ENCODE measurements at places on chromosomes 12 and 14.
A peak's percentile ranks its signal among the peaks of the same experiment; 100 is the strongest.

- no peaks in the 10 kb centered on the region for H3K36me3 ChIP-seq
- no peak overlapping the region for H3K4me3 ChIP-seq
- DNase-seq: no peak
Observed at GRCh38 chr14:74910556-74910955, 12.5 kb downstream of the RPS6KL1 start.

DNA sequence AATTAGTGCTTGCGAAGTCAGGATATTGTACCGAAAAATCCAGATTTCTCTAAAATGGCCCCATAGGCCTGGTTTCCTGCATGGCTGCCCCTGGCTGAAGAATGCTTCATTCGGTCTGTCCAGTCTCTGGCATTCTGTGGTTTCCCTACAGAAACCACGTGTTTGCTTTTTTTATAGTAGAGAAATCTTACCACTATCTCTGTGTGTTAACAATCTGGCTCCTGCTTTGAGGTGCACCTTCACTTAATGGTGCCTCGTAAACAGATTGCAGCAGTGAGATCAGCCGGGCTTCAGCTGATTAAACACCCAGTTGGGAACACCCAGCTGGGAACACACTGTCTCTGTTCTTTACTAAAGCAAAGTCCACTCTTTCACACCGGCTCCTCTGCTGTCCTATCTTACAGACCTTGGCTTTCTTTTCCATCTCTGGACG lies 6.7 kb upstream of the DNAAF2 start:
- no peak for DNase-seq
- peaks cover 34% of the 10 kb centered on the region for H3K4me1 ChIP-seq
- peaks cover 9% of the 10 kb centered on the region for H3K36me3 ChIP-seq
- H3K27ac ChIP-seq: peak overlapping the region; percentile 76

DNA sequence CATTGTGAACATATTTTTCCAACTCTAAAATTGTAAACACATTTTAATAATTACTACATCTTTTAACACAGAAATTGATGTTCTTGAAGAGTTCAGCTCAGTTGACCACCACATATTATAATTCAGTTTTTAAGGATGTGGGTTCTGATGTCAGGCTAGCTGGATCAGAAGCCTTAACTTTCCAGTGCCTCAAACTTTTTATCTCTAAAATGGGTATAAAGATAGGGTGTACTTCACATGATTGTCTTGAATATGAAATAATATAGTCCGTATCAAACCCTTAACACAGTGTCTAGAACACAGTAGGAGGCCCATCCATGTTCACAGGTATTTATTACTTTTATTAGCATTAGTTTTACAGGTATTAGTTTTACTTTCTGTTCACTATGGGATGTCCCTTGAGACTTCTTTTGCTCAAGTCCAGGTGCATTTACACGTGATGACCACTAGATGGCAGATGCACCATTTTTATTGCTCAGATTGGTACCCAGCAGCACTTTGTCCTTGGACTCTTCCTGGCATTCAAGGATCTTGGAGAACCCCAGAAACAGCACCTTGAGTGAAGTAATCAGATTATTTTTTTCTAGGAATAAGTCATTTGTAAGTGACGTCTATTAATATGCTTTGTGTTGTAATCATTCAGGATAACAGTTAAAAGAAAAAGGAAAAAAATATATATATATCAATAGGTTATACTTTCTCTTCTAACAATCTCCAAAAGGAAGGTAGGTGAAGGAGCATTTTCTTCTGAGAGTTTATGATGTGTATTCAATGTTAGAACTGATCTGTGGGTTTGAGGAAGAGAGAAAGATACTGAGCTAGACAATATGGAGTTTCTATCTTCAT lies 580.2 kb downstream of the ETNK1 start:
- no peaks in the 10 kb centered on the region for H3K36me3 ChIP-seq
- no peaks in the 10 kb centered on the region for H3K4me1 ChIP-seq
- H3K4me3 ChIP-seq: no peak overlapping the region
- H3K27me3 ChIP-seq: no peaks in the 10 kb centered on the region
- H3K27ac ChIP-seq: no peak overlapping the region

DNA sequence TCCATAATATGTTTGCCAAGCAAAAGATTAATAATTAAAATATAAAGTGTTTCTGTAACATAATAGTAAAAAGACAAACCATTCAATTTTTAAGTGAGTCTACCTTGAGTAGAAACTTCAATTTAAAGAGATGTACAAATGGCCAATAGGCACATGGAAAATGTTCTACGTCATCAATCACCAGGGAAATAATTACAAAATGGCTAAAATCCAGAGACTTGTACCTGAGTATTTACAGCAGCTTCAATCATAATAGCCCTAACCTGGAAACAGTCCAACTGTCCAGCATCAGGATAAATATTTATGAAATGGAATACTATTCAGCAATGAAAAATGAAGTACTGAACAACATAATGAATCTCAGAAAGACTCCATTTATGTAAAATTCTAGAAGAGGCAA lies 95.5 kb upstream of the FAR2 start:
- no peaks in the 10 kb centered on the region for H3K27me3 ChIP-seq
- no peaks in the 10 kb centered on the region for H3K36me3 ChIP-seq
- H3K27ac ChIP-seq: no peak overlapping the region
- DNase-seq: no peak
- no peak overlapping the region for H3K4me3 ChIP-seq

DNA sequence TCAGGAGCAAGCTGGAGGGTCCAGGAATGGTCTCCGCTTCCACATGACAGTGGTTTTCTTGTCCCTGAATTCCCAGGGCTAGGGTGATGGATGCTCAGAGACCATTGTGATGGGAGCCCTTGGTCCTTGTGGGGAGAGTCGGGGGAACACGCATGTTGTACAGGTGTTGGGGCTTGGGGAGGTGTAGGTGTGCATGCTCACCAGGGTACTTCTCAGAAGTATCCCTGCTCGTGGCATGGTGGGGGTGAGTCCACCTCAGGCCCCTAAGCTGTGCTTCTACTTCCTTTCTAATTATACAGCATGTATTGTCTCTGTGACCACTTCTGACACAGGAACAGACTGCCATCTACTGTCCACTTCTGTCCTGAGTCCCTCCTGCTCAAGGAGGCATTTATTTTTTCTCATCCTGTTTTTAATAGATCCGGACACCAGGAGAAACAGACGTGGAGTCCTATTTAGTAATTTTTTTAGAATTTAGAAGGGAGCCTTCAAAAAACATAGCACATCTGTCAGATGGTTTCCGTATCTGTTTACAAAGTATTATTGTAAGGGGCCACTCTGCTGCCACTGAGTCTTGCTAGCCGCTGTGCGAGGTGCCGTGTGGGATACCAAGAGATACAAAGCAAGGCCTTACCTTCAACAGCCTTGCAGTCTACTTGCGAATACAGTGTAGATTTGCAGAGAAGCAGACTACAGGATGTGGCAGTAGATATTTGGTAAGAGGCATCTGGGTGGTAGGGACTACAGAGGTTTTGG lies 10.5 kb downstream of the NTF3 start:
- no peak overlapping the region for H3K27ac ChIP-seq
- peaks cover 7% of the 10 kb centered on the region for H3K4me1 ChIP-seq
- H3K36me3 ChIP-seq: no peaks in the 10 kb centered on the region

DNA sequence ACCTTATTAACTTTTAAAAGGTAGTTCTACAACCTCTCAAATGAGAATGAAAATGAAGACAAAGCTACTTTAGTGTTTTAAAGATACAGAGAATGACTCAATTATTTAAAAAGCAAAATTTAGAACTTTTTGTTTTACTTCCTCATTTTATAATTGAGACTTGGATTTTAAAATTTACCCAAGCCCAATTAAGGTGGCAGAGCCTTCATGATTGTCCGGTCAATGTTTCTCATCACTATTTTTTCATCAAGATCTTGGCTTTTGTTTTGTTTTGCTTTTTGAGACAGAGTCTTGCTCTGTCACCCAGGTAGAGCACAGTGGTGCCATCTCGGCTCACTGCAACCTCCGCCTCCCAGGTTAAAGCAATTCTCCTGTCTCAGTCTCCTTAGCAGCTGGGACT lies 32.7 kb downstream of the PPP4R3A start:
- no peak overlapping the region for H3K27ac ChIP-seq
- H3K36me3 ChIP-seq: peaks cover 44% of the 10 kb centered on the region
- DNase-seq: no peak
- no peak overlapping the region for H3K4me3 ChIP-seq

GRCh38 chr14:52871606-52872005 lies 79.2 kb downstream of the FERMT2 start:
- H3K36me3 ChIP-seq: peaks cover 46% of the 10 kb centered on the region
- H3K4me3 ChIP-seq: no peak overlapping the region
- peak overlapping the region; percentile 79 for H3K27ac ChIP-seq

DNA sequence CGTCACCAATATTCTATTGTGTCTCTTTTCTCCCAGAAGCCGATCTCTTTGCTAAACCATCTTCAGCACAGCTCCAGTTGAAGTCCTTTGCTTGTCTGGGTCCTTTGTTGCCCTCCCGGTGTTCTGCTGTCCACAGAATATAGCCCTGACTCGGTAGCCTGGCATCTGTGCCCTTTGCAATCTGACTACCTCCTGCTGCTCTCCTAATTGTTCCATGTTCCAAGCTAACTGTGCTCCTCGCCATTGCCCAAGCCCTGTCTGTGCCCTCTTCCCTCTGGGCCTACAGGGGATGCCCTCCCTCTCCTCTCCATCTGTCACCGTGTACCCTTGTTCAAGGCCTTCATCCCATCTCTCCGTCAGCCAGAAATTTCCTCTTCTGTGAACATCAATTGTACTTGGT lies 306.3 kb downstream of the APAF1 start:
- no peaks in the 10 kb centered on the region for H3K4me1 ChIP-seq
- H3K36me3 ChIP-seq: no peaks in the 10 kb centered on the region
- H3K27ac ChIP-seq: no peak overlapping the region
- DNase-seq: no peak

DNA sequence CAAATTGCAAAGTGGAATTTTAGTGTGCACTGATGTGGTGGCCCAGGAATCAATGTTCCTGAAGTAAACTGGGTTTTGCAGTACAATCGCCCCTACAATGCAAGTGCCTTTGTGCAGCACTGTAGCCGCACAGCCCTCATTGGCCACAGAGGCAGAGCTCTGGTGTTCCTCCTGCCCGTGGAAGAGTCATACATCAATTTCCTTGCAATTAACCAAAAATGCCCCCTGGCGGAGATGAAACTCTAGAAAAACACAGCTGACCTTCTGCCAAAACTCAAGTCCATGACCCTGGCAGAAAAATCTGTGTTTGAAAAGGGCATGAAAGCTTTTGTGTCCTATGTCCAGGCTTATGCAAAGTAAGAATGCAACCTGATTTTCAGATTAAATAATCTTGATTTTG lies 117.9 kb upstream of the PRB2 start:
- DNase-seq: no peak
- peaks cover 5% of the 10 kb centered on the region for H3K36me3 ChIP-seq
- H3K4me3 ChIP-seq: no peak overlapping the region
- peaks cover 9% of the 10 kb centered on the region for H3K4me1 ChIP-seq

- no peak overlapping the region for H3K4me3 ChIP-seq
- peaks cover 14% of the 10 kb centered on the region for H3K36me3 ChIP-seq
- H3K27ac ChIP-seq: no peak overlapping the region
- H3K4me1 ChIP-seq: peaks cover 29% of the 10 kb centered on the region
Observed at GRCh38 chr12:95115641-95116040, 42.2 kb upstream of the NR2C1 start.

DNA sequence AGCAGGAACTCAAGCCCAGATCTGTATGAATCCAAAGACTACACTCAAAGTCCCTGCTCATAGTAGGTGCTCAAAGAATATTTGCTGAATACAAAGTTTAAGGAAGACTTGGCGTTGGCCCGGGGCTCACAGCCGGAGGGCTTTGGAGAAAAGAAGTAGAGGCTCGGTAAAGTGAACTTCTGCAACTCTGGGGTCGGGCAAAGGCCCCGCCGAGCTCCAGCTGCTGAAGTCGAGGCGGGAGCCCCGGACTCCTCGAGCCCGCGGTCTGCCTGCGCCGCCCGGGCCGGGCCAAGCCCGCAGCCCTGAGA lies 335 bp downstream of the GCN1 start:
- H3K4me3 ChIP-seq: peak overlapping the region; percentile 83
- peaks cover 56% of the 10 kb centered on the region for H3K4me1 ChIP-seq
- no peaks in the 10 kb centered on the region for H3K27me3 ChIP-seq
- H3K27ac ChIP-seq: peak overlapping the region; percentile 76
- no peak for DNase-seq

DNA sequence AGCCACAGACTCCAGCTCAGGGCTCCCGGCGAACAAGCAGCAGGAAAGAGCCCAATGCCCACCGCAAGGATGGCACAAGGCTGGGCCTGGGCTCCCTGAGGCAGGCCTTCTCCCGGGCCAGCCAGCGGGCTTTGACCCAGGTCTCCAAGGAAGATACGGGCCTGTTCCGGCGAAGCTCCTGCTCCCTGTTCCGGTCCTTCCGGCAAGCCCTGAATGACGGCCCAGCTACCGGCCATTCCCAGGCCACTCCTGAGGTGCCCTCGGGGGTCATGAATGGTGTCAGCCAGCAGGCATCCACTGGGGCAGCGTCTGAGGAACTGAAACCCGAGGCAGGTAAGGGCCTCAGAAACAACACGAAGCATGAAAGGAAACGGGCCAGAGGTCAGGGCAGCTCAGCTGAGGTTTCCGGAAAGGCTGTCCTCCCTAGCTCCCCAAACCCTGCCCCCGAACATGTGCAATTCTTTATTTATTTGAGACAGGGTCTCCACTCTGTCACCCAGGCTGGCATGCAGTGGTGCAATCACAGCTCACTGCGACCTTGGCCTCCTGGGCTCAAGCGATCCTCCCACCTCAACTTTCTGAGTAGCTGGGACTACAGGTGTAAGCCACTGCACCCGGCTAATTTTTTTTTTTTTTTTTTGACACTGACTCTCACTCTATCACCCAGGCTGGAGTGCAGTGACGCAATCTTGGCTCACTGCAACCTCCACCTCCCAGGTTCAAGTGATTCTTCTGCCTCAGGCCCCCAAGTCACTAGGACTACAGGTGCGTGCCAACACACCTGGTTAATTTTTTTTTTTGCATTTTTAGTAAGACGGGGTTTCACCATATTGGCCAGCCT lies 6.0 kb downstream of the EXOC3L4 start:
- DNase-seq: no peak
- no peak overlapping the region for H3K4me3 ChIP-seq
- H3K4me1 ChIP-seq: no peaks in the 10 kb centered on the region

GRCh38 chr12:21502164-21502496 lies 541 bp downstream of the GOLT1B start:
- H3K27ac ChIP-seq: no peak overlapping the region
- H3K4me3 ChIP-seq: no peak overlapping the region
- peaks cover 12% of the 10 kb centered on the region for H3K36me3 ChIP-seq

DNA sequence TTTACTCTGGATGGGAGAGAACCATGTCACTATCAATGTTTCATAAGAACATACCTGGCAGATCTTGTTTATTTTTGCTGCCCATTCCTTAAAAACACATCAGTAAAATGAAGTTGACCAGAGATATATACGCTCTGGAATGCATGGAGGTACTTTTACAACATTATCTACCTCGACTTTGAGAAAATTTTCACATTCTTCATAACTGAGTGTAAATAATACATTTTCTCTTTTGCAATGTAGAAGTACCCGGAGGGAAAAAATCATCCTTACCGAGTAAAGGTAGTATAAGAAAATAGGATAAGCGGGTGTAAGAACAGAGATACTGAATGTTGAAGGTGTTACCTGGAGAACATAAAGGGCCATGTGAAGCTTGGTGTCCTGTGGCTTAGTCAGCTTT lies 80.7 kb downstream of the TMEM116 start:
- H3K27me3 ChIP-seq: no peaks in the 10 kb centered on the region
- H3K27ac ChIP-seq: no peak overlapping the region
- no peak for DNase-seq
- no peak overlapping the region for H3K4me3 ChIP-seq
- peaks cover 1% of the 10 kb centered on the region for H3K36me3 ChIP-seq
- peaks cover 9% of the 10 kb centered on the region for H3K4me1 ChIP-seq

- no peak overlapping the region for H3K27ac ChIP-seq
- H3K27me3 ChIP-seq: no peaks in the 10 kb centered on the region
- H3K4me1 ChIP-seq: peaks cover 52% of the 10 kb centered on the region
- H3K36me3 ChIP-seq: peaks cover 1% of the 10 kb centered on the region
Observed at GRCh38 chr14:75167325-75167724, 9.1 kb downstream of the TMED10 start.
